ENCODE measurements at places on chromosomes 5 and 9.
A peak's percentile ranks its signal among the peaks of the same experiment; 100 is the strongest.

- DNase-seq = no peak
Observed at GRCh38 chr5:173953528-173954090, 35.4 kb upstream of the C5orf47 start.

DNA sequence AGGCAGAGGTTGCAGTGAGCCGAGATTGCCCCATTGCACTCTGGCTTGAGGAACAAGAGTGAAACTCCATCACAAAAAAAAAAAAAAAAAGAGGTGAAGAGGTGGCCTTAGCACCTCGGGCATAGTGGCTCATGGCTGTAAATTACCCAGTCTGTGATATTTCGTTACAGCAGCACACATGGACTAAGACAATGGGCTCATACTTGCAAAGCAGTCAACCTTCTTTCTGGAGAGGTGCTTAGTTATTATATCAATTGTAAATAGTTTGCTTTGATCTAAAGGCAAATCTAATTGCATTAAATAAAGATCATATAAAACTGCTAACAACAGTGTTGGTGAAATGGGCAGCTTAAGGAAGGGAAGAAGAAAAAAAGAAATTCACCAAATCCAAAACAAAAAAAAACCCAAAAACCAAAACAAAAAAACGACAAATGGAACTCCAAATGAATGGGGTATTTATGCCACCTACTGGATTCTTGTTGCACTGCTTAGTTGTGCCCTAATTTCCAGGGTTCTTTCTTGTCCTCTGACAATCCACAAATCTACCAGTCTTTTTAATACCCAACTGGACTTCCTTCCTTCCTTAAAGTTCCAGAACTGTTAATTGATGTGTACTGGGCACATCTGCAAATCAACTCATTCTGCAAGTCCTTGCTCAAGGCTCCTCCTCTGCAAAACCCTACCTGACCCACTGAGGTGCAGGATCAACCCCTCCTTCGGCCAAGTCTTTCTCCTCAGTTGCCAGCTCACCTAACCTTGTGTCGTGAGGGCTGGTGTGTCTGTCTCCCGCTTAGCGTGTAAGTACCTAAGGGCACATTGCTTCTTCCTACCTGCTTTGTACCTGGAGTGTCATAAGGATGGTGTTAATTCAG lies 35.0 kb upstream of the DMRT1 start:
- DNase-seq = no peak

DNA sequence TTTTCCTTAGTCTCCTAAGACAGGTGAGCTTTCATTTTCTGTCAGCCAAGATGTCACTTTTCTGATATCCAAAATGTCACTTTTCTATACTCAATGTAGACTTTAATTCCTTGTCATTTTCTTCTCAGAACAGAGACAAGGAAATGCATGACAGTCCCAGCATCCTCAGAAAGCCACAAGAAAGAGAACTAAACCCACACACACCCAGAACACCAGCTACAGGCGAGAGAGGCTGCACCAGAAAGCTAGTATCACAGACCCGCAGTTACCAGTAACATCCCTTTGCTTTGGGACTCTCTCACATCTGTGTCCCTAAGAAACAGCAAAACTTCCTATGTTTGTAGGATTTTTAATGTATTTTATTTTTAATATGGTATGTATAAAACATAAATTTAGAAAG lies 17.1 kb downstream of the TRMO start:
- no peak for DNase-seq

GRCh38 chr5:40790947-40791593 lies 7.1 kb downstream of the PRKAA1 start:
- no peak for DNase-seq

DNA sequence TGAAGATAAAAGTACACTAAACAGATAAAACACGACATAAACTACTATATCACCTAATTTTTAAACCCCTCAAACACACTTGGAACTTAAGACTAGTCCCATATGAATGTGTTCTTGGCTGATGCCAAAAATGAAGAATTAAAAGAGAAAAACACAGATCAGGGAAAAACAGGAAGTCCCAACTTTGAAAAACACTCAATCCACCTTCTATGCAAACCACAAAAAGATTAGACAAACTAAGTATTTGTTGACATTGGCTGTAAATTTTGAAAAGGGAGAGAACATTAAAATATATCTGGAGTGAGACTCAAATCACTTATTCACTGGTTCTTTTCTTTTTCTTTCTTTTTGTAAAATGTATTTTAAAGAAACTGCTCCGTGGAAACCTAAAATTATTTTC lies 81.4 kb downstream of the ANKH start:
- DNase-seq = no peak

DNA sequence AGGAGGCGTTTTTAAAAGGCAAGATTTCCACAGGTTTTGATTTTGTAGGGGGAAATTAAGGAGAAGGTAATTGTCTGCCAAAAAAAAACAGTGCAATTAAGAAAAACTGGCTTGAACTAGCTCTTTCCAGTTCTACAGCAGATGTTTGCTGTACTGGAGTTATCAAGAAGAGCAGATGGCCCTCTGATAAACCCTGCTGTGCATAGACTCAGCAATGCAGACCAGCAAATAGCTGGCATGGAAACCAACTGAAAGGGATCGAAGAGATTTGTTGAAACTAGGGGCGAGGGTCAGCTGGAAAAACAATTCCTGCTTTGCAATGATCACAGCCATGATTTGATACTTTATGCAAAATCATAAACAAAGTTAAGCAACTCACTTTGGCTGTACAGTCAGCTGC lies 17.8 kb upstream of the BHMT start:
- DNase-seq = no peak

DNA sequence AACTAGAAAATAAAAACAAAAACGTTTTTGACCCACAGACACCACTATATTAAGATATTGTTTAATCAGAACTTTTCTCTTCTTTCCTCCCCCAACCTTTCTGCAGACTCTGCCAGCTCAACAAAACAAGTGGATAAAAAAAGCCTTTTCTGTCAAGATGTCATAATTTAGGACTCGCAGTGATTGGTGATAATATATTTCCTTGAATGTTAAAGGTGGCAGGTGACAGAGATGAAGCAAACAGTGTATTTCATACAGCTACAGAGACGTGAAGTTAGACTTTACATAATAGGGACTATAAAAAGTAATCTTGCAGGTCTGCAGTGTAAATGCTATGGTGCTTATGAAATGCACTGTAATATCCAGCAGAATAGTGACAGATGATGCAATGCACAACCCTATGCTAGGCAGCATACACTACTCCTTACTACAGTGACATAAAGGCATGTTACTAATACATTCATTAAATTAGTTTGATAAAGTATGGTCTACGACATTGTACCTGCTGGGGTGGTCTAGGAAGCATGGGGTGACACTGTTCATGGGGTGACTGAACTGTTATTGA lies 326.7 kb upstream of the GRAMD2B start:
- DNase-seq = no peak

GRCh38 chr5:139650031-139650688 lies 2.0 kb downstream of the CXXC5 start:
- DNase-seq = peak; percentile 72

GRCh38 chr5:143124593-143124992 lies 278.9 kb downstream of the NR3C1 start:
- peak; percentile 26 for DNase-seq

DNA sequence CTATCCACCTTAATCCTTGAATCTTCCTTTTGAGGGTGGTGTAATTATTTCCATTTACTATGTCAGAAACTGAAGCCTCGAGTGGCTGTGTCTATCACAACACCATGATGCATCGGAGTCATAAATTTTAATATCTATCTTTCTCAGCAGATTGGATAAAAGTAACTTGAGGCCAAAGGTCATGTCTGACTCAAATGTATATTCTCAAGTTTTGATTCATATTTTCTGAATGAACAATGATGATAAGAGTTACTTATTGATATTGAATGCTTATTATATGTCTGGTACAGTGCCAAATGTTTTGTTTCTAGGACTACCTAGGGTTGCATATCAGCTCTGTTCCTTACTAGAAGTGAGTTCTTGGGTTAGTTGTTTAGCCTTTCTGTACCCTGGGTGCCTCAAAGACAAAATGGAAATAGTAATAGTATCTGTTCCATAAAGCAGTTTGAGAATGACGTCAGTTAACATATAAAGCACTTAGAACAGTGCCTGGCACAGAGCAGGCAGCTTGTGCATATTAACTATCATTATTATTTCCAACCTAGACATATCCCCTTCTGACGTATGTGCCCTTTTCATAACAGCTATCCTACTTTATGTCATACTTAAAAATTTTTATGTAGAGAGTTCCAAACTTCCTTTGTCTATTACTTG lies 42.6 kb downstream of the PRDM6 start:
- DNase-seq = no peak

DNA sequence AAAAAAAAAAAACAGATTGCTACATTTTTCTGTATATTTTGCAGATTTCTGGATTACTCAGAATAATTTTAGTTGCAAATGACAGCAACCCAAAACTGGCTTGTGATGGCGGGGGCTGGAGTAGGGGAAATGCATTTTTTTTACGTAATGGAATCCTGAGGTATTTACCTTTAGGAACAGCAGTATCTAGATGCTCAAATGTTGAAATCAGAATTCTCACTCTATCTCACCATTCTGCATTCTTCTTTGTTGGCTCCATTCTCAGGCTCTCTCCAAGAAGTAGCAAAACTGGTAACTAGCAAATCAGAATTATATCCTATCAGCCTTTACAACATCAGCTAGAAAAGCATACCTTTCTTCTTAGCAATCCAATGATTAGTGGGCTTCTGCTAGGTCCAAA lies 554.3 kb downstream of the PRELID2 start:
- no peak for DNase-seq

GRCh38 chr5:83577036-83577636 lies 105.6 kb downstream of the VCAN start:
- DNase-seq = no peak

- peak; percentile 63 for DNase-seq
Observed at GRCh38 chr5:142958944-142959682, 188.9 kb downstream of the ARHGAP26 start.

GRCh38 chr5:3639175-3639574 lies 43.5 kb downstream of the IRX1 start:
- DNase-seq = no peak

DNA sequence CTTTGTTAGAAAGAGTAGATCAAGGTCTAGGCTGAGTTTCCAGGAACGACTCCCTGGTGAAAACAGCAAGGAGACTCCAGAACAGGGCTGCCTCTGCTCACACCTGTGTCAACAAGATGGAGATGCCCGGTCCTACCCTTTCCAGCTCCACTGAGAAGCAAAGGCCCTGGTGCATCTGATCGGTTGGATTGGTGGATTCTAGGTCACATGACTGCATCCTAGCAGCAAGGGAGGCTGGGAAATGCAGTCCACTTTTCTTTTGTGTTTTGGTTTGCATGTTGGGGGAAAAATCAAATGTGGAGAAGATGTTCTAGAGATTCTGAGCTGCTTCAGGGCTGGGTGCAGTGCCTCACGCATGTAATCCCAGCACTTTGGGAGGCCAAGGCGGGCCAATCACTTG lies 82.0 kb upstream of the TRIO start:
- peak; percentile 26 for DNase-seq

GRCh38 chr9:134165357-134166315 lies 1.3 kb upstream of the RNU6ATAC start:
- DNase-seq = no peak

DNA sequence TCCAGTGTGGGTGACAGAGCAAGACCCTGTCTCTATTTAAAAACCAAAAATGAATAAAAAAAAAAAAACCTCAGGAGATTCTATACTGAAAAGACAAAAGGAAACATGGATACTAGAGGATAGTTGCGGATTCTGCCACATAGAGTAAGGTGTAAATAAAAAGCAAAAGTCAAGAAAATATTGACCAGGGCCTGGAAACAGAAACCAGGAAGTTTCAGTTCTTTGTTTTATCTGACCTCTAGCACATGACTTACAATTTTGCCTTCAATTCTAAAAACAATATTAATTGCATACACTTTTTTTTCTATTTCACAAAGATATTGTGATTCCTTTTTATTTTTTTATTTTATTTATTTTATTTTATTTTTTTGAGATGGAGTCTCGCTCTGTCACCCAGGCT lies 96.2 kb upstream of the NMUR2 start:
- no peak for DNase-seq

DNA sequence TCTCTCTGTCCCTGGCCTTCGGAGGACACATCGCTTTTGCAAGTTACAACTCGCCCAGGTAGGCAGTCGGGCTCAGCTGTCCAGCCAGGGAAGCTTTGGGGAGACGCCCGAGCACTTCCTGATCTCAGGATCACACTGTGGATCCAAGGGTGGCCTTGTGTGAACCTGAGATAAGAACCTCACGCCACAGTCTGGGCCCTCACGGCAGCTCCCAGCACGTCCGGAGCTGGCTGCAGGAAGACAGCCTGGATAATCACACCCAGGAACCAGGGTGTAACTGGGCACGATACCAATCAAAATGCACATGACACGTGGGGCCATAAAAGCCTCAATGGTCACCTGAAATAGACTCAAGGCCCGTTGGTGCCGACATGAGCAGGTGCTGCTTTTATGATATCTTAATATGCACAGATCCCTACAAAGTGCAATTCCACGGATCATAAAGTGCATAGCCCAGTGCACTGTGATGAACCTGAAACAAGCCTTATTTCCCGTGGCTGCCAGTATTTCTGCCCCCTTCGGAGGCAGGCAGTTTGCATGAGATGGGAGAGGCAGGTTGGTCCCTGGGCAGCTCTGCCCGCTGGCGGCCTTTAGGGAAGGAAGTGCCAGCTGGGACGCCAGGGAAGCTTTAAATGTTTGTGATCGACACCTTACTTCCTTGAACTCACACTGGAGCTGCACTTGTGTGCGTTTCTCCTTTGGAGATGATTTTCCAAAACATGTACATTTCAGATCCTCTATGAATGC lies 14.5 kb downstream of the SLC6A18 start:
- no peak for DNase-seq

DNA sequence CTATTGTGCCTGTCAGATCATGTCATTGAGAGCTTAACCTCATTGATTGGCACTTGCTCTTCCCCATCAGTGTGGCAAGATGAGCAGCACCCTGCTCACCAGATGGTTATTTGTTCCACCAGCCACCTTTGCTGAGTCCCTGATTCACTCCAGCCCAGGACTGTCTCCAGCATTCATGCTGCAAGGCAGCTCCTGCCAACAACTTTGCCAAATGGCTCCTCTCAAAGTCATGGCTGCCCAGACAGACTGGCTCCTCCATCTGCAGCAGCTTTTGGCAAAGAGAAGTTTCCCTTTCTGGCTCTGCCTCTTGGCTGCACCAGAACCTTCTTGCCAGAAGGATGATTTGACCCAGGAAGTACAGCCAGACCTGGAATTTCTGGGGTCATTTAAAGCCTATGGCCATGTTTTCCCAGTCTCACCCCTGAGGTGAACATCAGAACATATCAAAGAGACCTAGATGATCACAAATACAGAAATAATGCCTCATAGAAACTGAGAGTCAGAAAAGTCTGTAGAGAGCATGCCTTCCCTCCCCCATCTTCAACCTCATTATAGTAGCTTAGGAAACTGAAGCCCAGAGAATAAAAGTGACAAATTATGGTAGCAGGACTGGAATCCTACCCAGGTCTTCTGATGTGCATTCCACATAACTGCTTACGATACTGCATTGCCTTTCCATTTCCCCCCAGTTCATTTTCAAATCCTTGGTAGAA lies 10.4 kb downstream of the PPP2R2B start:
- peak; percentile 10 for DNase-seq
